Forelimb muscle (tissue), 1 donor: ENCODE measurements at places on chromosomes 1 and 21. TPM values are rescaled to one million over a fixed set of nuclear protein-coding genes. Genes with fewer than 3 reads are reported as not detected.

DNA sequence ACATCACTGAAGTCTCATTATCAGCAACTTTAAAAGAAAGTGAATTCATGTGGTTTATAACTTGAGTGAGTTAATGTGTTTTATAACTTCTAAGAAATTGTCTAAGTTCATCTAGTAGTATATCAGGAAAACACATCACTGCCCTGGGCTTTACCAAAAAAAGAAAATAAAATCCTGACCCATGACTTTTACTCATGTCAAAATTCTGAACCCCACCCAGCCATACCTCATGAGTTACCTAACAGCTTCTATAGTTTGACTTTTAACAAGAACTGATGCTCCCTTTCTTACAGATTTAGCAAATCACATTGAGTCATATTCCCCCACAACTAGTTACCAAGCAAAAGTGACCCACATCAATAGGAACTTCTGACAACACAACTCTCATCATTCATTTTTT is 57.4 kb downstream of the ESRRG start:
- no peak for DNase-seq

DNA sequence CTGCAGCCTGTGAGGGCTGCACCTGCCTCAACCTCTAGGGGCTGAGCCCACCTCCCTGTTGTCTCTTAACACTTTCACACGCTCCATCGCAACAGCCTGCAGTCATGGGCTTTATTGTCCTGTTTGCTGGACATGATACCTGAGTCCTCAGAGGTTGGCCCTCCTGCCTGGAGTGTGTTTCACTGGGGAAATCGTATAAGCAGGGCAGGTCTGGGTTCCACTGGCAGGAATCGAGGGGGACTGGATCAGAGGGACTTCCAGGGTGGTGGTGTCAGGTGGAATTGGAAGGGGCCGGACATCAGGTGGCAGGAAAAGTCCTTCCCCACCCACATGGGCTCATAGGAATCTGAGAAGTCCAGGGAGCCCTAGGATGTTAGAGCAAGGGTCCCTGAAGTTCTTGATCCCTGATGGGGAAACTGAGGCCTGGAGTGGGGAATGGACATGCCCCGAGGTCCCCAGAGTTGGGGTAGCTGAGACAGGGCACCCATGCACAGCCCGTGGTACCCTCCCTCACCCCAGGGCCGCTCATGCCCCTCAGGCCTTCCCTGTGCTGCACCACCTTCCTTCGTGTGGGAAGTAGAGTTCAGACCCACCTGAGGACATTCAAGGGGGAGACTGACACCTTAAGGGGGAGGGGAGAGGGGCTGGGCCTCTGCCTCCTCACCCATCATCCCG is 66.6 kb downstream of the PIK3CD start:
- no peak for DNase-seq

DNA sequence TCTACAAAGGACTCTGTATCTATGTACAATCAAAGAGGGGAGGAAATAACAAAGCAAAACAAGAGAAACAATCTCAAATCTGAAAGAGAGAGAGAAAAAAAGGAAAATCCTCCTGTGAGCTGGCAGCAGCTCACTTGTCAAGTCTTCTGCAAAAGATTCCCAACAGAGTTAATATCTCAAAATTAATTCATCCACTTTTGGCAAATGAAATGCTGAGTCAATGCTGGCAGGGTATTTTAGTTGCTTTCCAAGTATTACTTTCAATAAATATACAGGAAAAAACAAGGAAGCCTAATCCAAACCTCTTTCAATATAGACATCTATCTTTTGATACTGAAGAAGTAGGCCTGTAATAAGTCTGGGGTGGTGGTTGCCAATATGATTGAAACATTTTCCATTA is 613.9 kb upstream of the NEGR1 start:
- no peak for DNase-seq

DNA sequence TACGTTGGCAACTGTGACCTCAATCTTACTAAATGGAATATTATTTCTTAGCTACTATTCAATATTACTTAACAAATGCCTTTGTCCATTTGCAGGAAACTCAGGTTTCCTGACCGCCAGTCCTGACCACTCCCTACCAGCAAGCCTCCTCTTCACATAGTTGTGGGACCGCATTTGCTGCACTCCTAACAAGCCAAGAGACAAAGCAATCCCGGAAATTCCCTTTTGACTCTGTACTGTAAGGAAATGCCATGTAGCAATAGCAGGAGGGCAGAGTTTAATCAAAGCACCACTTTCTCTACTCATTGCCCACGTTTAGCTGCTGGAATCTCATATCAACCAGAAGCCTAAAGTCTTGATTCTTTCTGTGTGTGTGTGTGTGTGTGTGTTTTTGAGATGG is 28.1 kb upstream of the ACBD6 start:
- DNase-seq: no peak

Gene NBPF3
- polyA plus RNA-seq: 6.1 TPM

Gene LCE2D
- not detected for polyA plus RNA-seq

Gene LRRC8C
- 5.5 TPM for polyA plus RNA-seq
